Forelimb muscle (tissue), 1 donor: ENCODE measurements at places on chromosomes 6 and 20. TPM values are rescaled to one million over a fixed set of nuclear protein-coding genes. Genes with fewer than 3 reads are reported as not detected.

- no peak for DNase-seq
Observed at GRCh38 chr20:62676976-62677375, 31.7 kb upstream of the NTSR1 start.

DNA sequence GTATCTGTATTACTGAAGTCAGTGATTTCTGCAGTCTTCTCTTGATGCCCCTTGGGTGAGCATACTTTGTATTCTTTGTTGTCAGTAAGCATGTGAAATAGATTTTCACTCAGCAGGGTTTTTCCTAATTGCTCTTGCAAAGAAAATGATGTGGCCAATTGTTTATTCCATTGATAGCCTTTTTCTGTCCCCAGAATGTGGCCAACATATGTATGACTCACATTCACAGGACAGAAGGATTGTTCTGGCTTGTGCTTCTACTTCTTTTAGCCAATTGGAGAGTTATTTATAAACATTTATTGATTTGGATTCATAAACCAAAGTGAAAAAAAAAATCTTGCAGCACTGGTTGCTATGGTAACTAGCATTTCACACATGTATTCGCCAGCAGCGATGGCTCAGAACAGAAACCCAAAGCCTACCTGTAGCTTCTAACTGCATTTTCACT lies 54.4 kb upstream of the RBM24 start:
- no peak for DNase-seq

PPP1R14C gene
- 55.8 TPM for polyA plus RNA-seq

DNA sequence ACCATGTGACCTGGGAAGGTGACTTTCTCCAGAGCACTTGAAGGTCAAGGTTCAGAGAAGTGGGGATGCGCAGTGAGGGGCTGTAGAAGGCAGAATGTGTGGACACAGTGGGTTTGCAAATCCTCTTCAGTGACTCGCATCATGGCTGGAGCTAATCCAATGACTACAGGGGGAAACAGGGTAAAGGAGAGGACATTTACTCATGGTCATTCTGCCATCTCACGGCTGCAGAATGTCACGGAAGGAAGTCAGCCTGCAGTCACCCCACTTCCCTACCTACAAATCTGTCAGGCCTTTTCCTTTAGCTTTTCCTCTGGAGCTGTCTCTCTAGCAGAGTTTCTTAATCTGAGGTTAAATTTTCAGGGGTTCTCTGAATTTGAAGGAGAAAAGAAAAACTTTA lies 337.6 kb downstream of the CDC5L start:
- DNase-seq, result no peak

DNA sequence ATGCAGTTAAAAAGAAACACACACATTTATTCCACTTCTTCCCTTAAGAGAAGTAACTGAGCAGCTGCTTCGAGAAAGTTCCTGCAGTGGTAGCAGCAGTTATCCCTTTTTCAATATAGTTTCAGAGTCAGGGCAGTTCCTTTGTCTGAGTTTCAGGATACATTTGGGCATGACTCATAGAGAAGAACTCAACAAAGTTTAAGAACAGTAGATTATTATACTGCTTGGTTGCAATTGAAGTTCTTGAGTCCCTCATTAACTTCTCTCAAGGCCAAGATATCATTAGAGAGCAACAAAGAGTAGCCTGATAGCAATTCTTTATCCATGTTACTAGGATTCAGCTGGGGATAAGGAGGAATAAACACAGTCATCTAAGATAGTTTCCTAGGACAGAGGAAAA lies 54.4 kb downstream of the TPD52L1 start:
- DNase-seq, result no peak

IL17A gene
- polyA plus RNA-seq, result not detected

DNA sequence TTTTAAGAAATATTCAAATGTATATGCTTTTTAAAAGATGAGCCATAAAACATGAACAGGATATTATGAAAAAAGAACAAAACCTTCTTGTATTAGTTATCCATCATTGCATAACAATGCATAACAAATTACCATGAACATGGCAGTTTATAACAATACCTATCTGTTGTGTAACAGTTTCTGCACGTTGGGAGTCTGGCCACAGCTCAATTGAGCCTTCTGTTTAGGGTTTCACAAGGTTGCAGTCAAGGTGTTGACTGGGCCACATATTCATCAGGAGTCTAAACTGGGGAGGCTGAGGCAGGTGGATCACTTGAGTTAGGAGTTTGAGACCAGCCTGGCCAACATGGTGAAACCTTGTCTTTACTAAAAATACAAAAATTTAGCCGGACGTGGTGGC lies 149.4 kb upstream of the SMLR1 start:
- DNase-seq, result no peak

RAB32 gene
- polyA plus RNA-seq, result 11.9 TPM

ECI2 gene
- 48.1 TPM for polyA plus RNA-seq

GRCh38 chr6:45445364-45445748 lies 67.6 kb upstream of the SUPT3H start:
- no peak for DNase-seq

DNA sequence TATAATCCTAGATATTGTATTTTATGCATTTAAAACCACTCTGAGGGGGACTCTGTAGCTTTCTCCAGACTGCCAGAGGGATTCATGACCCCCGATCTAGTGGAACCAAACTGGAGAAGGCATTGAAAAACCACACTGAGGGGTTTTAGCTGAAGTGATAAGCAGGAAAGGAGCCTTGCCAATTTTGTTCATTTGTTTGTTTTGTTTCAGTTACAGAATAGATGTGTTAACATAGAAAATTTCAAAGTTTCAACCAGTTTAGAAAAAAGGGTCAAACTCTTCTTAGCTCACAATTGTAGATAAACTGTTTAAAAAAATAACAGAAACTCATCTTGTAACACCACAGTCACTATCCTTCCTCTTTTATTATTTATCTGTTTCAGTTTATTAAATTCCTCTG lies 19.8 kb downstream of the TAB2 start:
- no peak for DNase-seq

SNX3 gene
- 204 TPM for polyA plus RNA-seq

GRCh38 chr6:129624488-129624887 lies 85.5 kb downstream of the ARHGAP18 start:
- no peak for DNase-seq

GRCh38 chr6:20835315-20836010 lies 301.2 kb downstream of the CDKAL1 start:
- DNase-seq, result no peak

DNA sequence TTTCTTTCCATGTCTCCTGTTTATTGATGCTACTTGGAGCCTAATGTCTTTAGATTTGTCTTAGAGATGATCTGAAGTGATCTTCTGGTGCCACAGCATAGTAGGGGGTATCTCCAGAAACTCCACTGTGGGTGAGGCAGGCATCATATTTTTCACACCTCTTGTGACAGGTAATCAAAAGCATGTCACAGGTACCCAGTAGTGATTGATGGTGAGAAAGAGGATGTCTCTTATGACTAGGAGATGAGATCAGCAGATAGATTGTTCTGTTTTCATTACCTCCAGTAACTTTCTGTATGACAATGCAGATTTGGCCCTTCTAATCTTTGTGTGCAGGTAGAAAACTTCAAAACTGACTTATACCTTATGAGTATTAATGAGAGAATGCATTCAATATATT lies 13.5 kb downstream of the NCOA7 start:
- DNase-seq, result no peak

- no peak for DNase-seq
Observed at GRCh38 chr6:1082285-1082935, 229.5 kb upstream of the FOXQ1 start.

GRCh38 chr20:58997141-58997770 lies 9.8 kb downstream of the CTSZ start:
- no peak for DNase-seq

FRK gene
- 0.30 TPM for polyA plus RNA-seq

DNA sequence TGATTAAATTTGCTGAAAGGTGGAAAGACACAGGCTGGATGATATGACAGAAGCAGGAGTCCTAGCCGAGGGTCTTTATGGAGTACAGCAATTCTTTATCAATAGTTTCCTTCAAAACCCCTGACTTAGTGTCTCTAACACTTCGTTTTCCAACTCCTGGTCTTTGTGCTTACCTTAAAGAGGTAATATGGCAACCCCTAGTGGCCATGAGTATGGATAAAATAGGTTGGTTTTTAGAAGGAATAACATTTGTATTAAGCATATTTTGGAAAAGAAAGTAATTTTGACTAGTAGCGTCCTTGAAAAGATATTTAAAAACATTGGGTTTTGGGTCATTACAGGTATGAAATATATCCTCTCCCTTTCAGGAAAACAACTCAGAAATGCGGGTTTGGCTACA lies 51.9 kb downstream of the VGLL2 start:
- DNase-seq, result no peak

ARHGAP40 gene
- polyA plus RNA-seq, result not detected

- DNase-seq, result no peak
Observed at GRCh38 chr6:156273065-156273711, 504.0 kb upstream of the ARID1B start.

- no peak for DNase-seq
Observed at GRCh38 chr6:119138906-119139541, 60.6 kb upstream of the FAM184A start.

- DNase-seq, result no peak
Observed at GRCh38 chr6:167462514-167463312, 137.8 kb downstream of the TTLL2 start.
